HEK293T (cell line): ENCODE measurements at places on chromosomes 6 and 20.

DNA sequence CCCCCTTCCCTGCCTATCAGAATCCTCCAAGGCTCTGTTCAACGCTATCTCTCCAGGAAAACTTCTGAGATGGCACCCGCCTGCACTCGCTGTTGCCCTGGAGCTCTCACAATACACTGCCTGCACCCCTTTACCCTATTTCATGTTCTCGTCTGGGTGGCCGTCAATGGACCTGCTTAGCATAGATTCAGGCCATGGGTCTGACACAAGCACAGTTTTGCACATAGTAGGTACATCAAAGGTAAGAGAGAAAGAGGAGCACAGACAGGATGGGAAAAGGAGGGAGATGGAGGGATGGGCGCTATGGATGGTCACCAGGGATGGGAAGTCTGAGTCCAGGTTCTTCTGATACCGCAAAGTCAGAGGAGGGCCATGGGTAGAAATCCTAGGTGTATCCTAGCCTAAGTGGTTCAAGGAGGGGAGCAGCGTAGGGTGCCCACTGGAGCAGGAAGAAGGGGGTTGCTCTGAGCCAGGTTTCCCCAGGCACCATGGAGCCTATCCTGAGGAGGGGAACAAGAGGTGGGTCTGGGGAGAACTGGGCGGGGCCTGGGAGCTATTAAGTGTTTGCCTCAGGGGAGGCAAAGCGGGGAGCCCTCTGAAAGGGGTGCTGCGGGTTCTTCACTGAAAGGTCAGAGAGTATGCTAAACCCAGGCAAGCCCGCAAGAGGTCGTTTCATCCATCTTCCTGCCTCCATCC lies 89.3 kb downstream of the MRPL14 start:
- no peak for DNase-seq

DNA sequence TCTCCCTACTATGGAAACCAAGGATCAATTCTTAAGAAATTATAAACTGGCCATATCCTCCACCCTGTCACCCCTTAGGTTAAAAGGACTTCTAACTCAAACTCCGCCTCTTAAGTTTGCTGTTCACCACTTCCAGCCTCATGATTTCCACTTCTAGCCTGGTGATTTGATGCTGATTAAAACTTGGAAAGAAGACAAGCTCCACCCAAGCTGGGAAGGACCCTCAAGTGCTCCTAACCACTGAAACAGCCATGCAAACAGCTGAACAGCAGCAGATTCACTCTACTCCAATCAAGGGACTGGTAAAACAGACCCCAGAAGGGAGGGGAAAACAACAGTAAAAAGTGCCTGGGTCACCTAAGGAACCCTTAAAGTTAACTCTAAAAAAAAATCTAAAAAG lies 10.3 kb downstream of the LCA5 start:
- no peak for DNase-seq

- DNase-seq = no peak
Measured at GRCh38 chr6:69732045-69732444, 64.8 kb downstream of the LMBRD1 start.

- DNase-seq = no peak
Measured at GRCh38 chr20:50642288-50642803, 49.0 kb downstream of the RIPOR3 start.

DNA sequence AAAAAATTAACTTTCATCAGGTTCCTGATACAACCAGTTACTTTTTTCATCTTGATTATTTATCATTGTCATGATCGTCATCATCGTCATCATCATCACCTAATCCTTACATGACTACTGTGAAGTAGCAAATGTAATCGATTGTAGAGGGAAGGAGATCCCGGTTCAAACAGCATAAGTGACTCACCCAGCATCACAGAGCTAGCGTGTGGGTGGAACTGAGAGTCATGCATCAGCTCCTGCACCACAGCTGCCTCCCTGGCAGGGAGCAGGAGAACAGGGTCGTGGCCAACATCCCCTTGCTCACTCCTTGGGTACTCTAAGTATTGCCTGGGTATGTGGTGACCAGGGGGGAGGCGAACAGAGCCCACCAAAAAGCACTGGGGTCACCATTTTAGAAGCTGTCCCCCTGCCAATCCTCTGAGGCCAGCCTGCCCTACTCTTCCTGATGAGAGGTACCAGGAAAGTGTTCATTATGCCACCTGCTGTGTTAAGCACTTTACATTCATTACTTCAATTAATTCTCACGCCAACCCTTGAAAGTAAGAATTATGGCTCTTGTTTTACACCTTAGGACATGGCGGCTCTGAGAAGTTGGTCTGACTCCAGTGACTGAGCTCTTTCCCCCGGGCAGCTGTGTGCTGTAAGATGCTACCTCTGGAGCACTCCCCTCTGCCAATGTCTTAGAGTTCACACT lies 425.2 kb downstream of the CD83 start:
- DNase-seq = no peak

DNA sequence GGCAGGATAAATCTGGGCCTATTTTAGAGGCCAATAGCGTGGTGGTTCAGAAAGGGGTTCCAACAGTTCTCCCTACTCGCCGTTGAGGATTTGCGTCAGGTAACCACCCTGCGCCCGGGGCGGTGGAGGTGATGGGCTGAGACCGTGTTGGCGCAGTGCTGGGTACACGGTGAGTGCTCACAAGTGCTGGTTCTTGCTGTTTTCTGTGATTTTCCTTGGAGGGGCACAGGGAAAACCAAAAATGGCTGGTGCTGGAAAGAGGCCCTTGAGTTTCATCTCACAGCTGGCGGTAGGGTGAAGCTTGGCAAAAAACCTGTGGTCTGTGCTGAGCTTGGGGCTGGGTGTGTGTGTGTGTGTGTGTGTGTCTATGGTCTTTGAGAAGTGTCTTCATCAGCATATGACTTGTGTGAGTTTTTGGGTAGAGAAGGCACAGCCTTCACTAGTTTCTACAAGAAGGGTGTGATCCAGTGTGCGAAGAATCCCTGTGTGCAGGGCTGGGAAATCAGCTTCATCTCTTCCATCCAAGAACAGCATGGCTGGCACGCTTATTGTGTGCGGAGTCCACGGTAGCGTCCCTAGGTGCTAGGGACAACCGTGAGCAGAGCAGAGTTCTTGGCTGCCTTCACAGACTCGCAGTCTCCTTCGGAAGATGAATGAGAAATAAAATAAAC lies 35.3 kb upstream of the SCRT2 start:
- no peak for DNase-seq

DNA sequence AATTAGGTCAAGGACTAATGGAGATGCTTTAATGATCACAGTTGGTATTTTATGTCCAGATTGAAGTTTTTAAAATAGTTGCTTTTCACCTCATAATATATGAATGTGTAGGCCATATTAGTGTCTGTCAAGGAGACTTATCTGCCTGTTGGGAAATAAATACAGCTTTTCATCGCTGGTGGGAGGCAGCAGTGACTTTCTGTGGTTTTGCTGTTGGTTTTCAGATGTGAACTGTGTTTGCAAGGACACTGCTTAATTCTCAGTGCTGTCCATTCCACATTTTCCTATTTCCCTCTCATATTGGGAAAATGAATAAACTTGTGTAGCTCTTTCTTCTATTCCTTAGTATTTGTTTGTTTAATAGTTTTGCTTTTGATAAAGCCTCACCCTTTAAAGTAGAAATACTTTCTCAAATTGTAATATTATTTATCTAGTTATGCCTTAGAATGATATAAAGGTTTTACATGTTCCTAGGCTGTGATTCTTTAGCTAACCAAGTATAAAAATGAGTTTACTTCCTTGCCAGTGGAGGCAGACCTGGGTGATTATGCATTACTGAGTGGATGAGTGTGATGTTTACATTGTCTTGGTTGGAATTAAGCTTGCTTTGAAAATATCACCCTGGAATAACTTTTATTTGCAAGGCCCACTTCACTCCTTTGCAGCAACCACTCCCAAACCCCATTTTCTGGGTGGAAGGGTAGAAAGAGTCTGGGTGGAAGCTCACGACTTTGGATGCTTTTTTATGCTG lies 3.3 kb downstream of the PLCB4 start:
- DNase-seq = no peak

DNA sequence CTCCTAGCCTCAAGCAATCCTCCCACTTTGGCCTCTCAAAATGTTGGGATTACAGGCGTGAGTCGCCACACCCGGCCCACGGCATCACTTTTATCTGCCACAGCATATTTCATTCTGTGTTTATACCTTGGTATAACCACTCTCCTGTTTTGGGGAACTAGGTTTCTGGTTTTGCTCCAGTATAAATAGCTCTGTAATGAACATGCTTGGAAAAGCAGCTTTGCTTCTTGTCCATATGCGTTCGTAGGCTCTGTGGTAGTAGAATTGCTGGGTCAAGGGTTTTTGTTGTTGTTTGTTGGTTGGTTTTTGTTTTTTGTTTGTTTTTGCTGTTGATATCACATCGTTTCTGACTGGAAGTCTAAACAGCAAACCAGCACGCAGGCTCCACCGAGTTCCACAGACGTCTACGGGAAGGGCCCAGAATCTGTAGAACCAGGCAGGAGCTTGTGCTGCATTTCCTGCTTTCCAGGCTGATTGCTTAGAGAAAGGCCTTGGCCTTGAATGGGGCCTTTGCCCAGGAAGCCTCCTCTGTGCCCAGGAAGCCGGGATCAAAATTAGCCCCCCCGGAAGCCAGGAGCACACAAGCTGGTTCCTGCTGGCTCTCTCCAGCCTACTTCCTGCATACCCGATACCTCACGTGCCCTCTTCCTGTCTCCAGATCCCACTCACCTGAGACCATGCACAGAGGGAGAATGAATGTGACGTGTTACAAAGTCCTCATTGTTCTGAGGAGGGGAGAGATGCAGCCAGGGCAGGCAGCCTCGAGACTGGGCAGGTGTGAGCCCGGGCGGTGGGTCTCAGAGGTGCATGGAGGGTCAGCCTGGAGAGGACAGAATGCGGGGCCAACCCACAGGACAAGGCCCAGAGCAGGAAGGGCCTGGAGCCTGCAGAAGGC lies 34.7 kb downstream of the AAR2 start:
- DNase-seq = peak; percentile 3

GRCh38 chr6:44512868-44513741 lies 125.6 kb downstream of the CDC5L start:
- no peak for DNase-seq

DNA sequence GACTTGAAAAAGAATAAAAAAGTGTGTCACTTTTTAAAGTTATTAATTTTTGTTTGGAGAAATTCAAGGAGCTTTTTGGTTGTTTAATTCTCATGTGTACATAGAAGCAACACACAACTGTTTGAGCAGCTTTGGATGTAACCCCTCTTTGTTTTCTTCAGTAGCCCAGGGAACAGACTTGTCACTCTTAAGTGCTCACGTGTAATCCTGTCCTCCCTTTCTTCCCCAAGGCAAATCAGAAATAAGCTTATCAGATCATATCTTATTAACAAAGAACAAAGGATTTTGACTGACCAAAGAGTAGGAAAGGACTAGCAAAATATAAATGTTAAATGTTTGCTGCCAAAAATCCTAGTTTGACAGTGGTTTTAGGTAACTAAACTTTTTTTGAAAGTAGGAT lies 7.3 kb upstream of the FLRT3 start:
- DNase-seq = no peak

DNA sequence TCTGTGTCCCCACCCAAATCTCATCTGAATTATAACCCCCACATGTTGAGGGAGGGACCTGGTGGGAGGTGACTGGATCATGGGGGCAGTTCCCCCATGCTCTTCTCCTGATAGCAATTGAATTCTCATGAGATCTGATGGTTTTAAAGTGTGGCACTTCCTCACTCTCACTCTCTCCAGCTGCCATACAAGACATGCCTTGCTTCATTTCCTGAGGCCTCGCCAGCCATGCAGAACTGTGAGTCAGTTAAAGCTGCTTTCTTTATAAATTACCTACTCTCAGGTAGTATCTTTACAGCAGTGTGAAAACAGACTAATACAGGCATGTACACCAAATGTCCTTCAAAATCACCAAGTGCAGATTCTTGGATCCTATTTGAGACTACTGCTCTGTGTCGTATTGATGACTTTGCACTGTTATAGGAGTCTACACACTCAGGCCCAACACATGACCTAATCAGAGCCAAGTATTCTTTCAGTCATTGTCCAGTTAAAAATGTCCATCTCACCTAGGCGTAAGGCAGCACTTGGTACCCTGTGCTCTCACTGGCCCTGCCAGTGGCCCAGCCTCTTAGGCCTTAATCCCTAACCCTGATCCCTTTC lies 52.8 kb upstream of the UST start:
- DNase-seq = no peak

DNA sequence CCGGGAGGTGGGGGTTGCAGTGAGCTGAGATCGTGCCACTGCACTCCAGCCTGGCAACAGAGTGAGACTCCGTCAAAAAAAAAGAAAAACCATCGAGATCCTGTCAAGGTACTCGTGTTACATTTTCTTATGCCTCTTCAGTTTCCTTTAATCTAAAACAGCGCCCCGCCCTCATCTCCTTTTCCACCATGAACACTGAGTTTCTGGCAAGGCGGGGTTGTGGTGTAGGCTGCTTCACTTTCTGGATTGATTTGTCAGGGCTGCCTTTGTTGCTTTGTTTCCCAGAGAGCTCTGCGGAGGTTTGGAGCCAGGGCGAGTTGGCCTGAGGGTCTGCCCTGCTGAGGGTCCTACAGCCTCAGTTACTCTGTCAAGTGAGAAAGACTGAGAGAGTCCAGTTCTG lies 8.9 kb downstream of the ITPR3 start:
- DNase-seq = no peak

DNA sequence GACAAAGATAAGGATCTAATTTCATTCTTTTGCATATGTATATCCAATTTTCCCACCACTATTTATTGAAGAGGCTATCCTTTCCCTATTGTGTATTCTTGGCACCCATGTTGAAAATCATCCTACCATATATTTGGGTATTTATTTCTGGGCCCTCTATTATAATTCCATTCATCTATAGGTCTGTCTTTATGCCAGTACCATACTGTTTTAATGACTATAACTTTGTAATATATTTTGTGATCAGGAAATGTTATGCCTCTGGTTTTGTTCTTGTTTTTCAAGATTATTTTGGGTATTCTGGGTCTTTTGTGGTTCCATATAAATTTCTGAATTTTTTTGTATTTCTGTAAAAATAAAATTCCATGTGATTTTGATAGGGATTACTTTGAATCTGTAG lies 347.6 kb upstream of the SULF2 start:
- no peak for DNase-seq

DNA sequence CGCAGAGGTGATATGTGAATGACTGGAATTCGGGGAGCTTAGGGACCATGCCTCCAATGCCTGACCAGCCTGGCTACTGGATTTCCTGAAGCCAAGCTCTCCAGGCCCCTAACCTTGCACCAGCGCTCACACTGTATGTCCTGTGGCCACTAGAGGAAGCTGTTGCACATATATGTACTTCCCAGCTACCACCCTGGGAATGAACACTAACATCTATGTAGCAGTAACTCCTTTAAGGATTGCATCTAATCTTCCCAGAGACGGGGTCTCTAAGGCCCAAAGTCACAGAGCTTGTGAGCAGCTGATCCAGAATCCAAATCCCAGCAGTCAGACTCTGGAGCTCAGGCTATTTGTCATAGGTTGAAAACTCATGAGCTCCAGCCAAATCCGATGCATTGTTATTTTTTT lies 20.4 kb upstream of the BPIFB1 start:
- peak; percentile 53 for DNase-seq

GRCh38 chr6:161228921-161229591 lies 44.8 kb downstream of the AGPAT4 start:
- no peak for DNase-seq

DNA sequence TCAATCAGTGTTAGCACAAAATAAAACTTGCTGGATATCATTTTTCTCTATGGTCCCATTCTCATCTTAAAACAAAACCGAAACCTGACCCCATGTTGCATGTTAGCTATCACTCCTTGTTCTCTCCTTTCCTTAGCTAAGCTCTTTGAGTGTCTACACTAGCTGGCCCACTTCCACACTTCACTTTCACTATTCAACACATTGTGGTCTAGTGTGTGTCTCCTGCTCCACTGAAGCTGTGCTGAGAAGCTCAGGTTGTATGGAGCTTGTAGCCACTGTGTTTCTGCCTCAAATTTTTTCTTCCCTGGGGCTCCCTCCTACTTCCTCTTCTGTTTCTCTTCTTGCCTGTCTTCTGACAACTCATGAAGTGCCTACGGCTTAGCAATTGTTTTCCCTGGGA lies 223.0 kb downstream of the NKAIN2 start:
- no peak for DNase-seq
